T-cell (primary cell): ENCODE measurements at places on chromosomes 7 and 10.

- no peak for DNase-seq
Measured at GRCh38 chr7:101900103-101900502, 82.7 kb downstream of the CUX1 start.

GRCh38 chr10:32197423-32197822 is 141.2 kb upstream of the KIF5B start:
- DNase-seq = no peak

GRCh38 chr7:80039251-80039884 is 95.3 kb upstream of the GNAI1 start:
- DNase-seq = no peak

- no peak for DNase-seq
Measured at GRCh38 chr10:112715581-112715980, 234.5 kb upstream of the TCF7L2 start.

GRCh38 chr10:133537546-133538545 is 10.7 kb downstream of the CYP2E1 start:
- no peak for DNase-seq

DNA sequence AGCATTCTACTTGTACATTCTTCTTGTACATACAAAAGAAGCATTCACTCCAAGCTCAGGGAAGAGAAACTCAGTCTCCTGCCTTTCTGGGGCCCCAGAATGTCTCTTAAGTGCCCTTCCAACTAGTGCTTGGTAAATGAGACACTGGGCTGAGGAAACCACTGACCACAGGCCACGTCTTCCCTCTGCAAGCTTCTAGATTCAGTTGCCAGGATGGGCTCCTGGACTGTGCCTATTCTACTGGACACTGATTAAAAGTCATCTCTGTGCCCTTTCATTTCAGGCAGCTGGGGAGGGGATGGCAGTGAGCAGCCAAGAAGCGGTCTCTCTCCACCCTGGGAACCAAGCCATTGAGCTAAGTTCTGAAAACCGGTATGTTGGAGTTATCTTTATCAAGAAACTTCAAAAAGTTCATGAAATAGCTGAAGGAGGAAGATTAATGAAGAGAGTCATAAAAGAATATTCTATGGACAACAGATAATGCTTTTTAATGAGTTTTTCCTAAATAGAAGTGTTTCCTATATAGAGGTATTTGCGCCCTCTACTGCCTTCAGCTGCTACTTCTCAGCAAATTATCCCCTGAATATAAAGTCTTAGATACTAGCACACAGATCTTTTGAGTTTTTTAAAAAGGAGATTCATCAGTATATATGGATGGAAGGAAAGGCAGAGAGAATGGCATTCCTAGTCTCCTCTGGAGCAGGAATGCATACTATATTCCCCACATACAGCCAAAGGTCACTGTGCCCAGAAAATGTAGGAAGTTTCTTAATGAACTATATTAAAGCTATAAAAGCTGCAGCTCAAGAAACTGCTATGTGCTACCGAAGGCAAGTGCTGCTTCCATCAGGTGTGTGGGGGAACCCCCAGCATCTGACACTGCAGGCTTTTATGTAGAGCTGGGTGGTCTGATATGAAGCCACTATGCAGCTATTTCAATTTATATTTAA is 8.4 kb upstream of the IFIT1B start:
- DNase-seq = no peak

GRCh38 chr10:5817322-5818047 is 4.3 kb upstream of the GDI2 start:
- DNase-seq = no peak

DNA sequence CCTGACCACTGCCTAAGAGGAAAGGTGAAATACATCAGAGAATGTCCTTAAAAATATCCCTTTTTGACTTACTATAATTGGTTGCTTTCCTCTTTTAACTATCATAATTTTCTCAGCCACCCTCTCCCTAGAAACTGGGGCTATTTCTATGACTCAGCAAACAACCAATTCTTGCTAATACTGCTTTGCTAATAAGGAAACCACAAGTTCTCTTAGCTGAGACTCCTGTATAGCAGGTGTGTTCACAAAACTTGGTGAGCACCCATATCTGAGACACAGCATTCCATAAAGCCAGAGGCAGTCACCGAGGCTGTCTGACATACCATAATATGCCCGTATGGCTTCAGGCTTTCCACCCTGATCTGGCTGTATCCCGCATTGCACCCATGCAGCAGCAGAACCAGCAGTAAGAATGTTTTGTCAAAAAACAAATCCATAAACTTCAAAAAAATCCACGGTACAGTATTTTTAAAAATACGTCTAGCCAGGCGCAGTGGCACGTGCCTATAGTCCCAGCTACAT is 191.7 kb upstream of the C7orf33 start:
- no peak for DNase-seq
